ENCODE measurements at places on chromosomes 3 and 15. TPM values are rescaled to one million over a fixed set of nuclear protein-coding genes. Genes with fewer than 3 reads are reported as not detected.

Gene VWA5B2
- not detected for total RNA-seq

Gene FETUB
- not detected for total RNA-seq

Gene NR1I2
- 0.05 TPM for total RNA-seq

Gene DZIP1L
- 4.9 TPM for total RNA-seq

Gene PAK6
- total RNA-seq: 0.20 TPM

Gene EXD1
- total RNA-seq: not detected

Gene VEPH1
- total RNA-seq: 138 TPM

Gene P4HTM
- total RNA-seq: 16.0 TPM
